Activated CD8-positive, alpha-beta T cell treated with anti-CD3 and anti-CD28 coated beads, Interleukin-2, amount 10 ng/mL, durations not matched to agents 7 days and 5 days (primary cell): ENCODE measurements at places on chromosomes 13 and 19. TPM values are rescaled to one million over a fixed set of nuclear protein-coding genes. Genes with fewer than 3 reads are reported as not detected.

Gene RFC3
- total RNA-seq = 43.2 TPM

Gene ERICH6B
- total RNA-seq = not detected

Gene CASP14
- total RNA-seq = not detected

Gene FARP1
- total RNA-seq = 1.2 TPM

Gene ETFB
- 137 TPM for total RNA-seq

DNA sequence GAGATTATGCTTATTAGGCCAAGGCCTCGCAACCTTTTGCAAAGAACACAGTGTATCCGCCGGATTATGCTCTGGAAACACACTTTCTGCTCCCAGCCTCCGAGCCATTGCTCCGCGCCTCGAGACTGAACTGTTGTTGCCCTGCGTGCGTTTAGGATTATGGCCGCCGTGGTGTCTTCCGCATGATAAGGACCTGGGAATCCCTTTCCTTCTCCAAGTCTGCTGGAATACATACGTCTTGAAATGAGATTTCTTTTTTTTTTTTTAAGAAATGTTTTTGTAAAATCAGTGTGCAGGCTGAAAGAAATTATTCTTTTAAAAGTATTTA is 89.8 kb upstream of the SOX1 start:
- no peak for DNase-seq

- no peak for DNase-seq
These were observed 479 bp downstream of the TMEM150B start for GRCh38 chr19:55324662-55325061.

DNA sequence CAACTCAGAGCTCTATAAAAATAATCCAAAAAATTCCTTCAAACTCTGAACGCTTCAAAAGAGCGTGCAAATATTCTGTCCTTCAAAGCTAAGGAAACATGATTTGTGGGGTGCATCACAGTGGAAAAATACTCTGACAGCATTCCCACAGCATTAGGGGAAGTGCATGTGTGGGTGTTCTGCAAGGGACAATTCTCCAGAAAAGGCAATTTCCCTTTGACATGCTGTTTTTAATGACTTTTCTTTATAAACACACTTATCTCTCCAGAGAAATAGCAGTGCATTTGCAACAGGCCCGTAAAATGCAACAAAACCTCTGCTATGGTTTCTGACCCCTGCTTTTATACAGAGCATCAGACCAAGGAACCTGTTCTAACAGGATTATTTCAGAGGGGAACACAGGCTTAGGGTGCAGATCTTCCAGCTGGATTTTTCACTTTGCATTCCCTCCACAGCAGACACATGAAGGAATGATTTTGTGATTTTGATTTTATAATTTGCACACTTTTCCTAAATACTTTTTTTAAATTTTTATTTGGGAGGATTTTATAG is 42.6 kb downstream of the KL start:
- no peak for DNase-seq

- no peak for DNase-seq
These were observed 10.4 kb upstream of the GPR32 start for GRCh38 chr19:50759886-50760285.

DNA sequence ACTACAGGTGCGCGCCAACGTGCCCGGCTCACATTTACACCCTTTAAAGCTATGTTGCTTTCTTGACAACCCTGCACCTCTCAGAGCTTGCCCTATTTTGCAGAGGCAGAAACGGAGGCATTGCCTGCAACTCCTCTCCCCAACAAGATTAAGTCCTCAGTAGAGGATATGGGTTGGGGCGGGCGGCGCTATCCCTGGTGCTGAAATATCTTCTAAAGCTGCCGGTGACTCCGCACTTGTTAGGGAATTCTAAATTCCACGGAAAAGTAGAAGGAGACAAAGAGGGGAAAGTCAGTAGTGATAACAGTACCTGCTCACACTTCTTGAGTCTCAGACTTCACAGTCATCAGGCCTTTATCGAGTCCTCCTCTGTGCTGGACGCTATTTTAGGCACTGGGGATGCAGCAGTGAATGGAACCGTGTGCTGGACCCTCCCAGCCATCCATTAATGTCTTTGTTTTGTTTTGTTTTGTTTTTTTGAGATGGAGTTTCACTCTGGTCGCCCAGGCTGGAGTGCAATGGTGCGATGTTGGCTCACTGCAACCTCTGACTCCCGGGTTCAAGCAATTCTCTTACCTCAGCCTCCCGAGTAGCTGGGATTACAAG is 18.0 kb downstream of the SLC5A5 start:
- DNase-seq = peak; percentile 44

GRCh38 chr19:36093687-36094086 is 17.3 kb upstream of the OVOL3 start:
- no peak for DNase-seq

GRCh38 chr19:793806-794205 is 3.4 kb upstream of the PTBP1 start:
- DNase-seq = no peak

DNA sequence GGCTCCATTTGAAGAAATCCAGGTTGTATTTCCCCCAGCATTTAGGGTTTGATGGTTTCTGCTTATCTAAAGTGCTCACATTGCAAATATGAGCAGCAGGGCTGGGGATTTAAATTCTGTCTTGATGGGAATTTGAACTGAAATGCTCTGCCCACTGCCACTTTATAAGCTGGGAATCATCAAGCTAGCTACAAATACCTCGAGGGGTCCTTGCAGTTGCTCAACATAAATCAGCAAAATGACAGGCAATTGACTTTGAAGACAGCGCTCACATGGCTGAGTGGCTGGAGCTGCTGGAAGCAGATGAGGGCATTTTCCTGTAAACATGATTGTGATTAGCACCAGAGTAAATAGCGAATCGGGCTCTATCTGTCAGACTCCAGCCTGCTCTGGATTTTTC is 39.4 kb upstream of the MEDAG start:
- DNase-seq = no peak

GRCh38 chr13:36918246-36919131 is 1.5 kb downstream of the SMAD9 start:
- no peak for DNase-seq

- no peak for DNase-seq
These were observed at the start of gene COL5A3 for GRCh38 chr19:10010247-10010691. Gene COL5A3 (minus strand): TSS chr19:10010504. CDS start chr19:10010385, 119 bp downstream.

DNA sequence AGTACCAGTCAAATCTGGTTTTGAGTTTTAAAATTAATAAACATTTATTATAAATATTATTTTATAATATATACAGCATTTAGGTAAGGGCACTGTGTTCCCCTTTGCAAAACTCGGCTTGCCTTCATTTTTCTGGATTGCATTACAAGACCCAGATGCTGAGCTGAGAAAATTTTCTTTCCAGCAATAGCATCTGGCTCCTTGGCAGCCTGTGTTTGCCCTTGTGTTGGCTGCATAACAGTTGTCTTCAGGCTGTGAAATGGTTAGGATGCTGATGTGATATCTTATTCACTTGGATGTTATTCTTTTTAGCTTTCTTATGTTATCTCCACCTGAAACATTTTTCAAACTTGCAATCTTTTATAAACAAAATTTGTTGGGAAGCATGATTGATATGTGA is 784.4 kb downstream of the DACH1 start:
- no peak for DNase-seq

GRCh38 chr19:13082192-13083007 is 20.3 kb downstream of the LYL1 start:
- no peak for DNase-seq
